NK-92 treated with Interleukin-12 subunit alpha and Interleukin-12 subunit beta, amount 100 ng/mL, for 24 hours (cell line): ENCODE measurements at places on chromosomes 5 and 9.

DNA sequence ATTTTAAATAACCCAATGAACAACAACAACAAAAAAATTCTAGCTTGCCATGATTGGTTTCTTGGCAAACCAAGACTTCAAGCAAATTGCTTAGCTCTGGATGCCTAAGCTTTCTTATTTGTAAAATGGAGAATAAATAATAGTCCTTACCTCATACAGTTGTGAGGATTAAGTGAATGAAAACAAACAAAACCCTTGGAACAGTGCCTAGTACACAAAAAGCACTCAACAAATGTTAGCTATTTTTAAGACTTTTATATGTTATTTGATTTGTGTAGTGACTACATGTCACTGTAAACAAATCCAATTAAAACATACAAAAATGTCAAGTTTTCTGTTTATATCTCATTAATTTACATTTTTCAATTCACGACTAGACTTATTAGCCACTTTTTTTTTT, 13.5 kb upstream of the HOMER1 start:
- no peak for DNase-seq

- DNase-seq, result no peak
Measured at GRCh38 chr5:164235300-164235891, 730.0 kb downstream of the MAT2B start.

- no peak for DNase-seq
Measured at GRCh38 chr9:70043689-70044489, at the start of gene MAMDC2. Gene MAMDC2 (plus strand): TSS chr9:70043848. CDS start chr9:70044198, 350 bp downstream.

DNA sequence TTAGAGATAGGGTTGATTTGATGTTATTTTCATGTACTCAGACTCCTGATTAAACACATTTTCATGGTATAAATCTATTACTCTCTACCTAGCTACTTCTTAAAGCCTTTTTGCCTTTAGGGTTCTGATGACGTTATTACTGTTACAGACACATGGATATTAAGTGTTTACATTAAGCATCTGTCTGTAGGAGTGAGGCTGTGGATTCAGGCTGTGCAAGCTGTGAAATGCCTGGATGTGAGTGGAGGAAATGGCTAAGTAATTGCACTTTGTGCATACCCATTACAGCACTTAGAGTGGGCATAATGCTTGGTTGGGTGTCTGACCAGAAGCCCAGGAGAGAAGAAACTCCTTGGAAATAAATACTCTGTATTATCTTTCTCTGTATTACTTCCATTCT, 186.8 kb downstream of the SNX18 start:
- no peak for DNase-seq

DNA sequence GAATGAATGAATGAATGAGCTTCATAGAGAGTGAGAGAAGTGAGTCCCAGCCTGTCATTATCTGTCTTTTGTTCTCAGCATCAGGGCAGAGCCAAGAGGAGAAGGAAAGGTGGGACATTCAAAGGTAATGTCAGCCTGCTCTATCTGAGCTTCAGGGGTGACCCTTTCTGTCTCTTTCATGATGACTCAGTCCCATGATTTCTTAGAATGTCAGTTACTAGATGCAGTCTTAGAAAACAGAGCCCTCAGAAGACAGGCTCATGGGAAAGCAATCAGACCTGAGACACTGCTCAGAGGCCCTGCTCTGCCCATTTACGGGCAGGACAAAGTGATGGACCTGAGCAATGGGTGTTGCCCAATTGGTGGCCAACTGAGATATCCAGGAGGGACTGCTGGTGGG, 1.1 kb downstream of the SPATA31D1 start:
- no peak for DNase-seq

DNA sequence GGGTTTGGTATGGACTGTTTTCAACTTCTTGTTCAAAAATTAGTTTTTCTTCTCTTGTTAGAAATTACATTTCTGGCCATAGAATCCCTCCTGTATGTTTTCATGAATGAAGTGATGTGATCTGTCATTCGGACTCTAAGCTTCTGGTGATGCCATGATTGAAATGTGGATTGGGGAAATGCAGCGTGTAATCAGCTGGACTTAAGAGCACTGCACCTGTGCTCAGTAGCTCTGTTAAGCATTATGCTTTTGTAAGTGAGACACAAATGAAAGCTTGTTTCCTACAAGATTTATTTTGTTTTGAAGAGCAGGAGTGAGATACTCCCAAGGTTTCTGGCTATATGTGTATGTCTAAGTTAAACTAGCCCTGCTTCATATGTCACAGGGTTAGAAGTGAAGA, 24.0 kb upstream of the FAM120AOS start:
- no peak for DNase-seq

GRCh38 chr5:95799191-95799835, 23.2 kb downstream of the GLRX start:
- no peak for DNase-seq

DNA sequence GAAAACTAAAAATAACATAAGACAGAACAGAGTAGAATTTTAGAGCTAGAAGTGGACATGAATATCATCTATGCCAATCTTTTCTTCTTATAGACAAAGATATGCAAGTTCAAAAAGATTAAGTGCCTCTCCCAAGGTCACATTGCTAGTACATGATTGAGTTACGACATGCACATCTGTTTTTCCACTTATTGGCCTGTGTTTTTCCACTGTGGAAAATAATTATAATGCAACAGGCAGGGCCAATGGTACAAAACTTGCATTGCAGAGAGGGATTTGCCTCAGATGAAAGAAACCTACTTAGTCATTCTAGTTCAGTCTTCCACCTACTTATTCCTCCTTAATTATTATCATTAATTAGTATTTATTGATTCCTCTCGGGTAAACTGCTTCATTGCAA, 407.8 kb upstream of the SGCD start:
- DNase-seq, result no peak

GRCh38 chr5:170886210-170886894, 24.5 kb downstream of the RANBP17 start:
- DNase-seq, result no peak

- no peak for DNase-seq
Measured at GRCh38 chr5:113166852-113167366, 190.3 kb downstream of the DCP2 start.

DNA sequence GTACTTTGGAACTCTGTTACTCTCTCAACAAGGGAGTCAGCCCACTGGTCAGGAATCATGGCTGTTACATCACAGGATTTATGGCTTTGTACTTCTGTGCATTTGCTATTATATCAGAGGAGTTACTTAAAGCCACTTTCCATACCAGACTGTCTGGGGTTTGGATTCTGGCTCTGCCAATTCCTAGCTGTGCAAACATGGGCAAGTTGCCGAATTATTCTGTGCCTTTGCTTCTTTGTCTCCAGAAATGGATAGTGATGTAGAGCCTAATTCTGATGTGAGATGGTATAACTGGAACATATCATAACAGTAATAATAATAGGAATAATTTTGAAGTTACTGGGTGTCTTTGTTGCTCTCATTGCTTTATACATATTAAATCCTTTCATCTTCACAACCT, 1047.3 kb upstream of the SEMA6A start:
- DNase-seq, result no peak

DNA sequence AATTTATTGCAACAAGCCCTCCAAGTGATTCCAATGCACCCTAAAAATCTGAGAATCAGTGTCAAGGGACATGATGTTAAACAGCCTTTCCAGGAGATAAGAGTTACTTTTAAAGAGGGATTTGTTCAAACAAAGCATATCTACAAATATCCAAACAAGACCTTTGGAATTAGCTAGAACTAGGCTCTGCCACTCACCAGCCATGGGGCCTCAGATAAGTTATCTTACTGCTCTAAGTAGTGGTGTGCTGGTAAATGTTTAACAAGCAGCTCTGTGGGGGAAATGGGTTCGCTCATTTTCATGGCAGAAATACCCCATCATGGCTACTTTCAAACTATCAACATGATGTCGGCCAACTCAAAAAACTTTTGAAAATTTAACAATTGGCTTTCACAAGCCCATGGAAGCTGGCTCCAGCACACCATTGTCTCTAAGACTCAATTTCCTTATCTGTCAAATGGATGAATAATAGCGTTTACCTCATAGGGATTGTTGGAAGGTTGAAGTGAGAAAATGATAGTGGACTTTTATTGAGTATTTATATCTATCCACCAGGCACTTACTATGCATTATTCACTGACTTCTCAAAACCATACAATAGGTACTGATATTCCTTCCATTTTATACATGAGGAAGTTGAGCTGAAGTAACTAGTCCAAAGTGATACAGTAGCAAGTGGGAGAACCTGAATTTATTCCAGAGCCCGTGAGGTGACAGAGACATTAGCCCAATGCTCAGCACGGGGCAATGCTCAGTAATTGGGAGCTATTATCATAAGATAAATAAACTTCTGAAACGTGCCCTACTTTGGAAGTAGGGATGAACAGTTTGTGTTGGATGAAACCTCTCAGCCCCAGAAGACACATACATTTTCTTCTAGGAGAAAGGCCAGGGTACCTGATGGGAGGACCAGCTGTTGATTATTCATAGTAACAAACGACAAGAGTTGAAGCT, 43.2 kb downstream of the SH3RF2 start:
- DNase-seq, result no peak

DNA sequence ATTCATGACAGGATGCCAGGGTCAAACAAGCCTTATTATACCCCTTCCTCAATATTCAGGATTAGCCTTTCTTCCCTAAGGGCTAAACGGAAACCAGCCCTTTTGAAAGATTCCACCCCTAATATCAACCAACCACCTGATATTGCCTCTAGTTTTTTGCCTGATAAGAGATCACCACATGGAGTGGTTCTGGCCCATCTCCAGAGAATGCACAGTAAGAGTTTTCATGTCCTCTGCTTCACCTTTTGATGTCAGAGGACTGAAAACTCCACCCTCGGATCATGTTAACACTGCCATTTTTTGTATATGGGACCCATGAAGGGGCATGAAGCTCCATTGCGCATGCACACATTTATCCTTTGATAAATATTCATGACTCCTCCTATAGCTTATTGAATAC, 5.8 kb upstream of the LNPEP start:
- no peak for DNase-seq

- DNase-seq, result no peak
Measured at GRCh38 chr9:124078641-124079040, 67.1 kb downstream of the LHX2 start.

DNA sequence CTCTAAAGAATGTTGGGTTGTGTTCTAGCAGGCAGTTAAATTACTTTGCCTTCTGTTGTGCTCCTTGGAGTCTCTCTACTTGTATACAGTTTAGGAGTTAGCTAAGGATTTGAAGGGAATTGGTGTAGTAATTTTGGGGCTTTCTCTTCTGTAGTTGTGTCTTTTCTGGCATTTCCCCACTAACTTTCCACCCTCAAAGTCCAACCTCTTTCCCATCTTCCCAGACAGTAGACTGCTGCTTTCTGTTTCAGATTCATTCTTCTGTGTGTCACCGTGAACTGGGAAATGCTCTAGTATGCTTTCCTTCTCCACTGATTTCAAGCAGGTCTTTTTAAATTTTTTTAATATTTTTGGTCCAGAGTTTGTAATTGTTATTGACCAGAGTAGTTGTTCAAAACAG, 4.5 kb upstream of the ANGPTL2 start:
- DNase-seq, result no peak

- DNase-seq, result no peak
Measured at GRCh38 chr5:400282-401145, 42.5 kb upstream of the EXOC3 start.

DNA sequence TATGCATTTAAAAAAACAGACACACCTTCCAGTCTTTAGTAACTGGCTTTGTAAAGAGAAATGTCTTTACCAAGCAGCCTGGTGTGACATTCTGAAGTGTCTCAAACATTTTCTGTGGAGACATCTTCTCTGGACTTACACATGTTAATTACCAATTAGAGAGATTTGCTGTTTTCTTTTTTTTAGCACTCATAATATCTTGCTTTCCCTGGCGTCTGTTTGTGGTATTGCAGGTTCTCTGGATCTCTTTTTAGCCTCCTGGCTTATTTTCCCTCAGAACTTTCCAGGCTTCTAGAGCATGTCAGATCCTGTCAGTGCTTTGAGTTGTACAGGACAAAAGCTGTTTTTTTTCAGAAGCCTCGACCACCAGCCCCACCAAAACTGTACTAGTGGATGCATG, 92.5 kb downstream of the MSX2 start:
- no peak for DNase-seq

- no peak for DNase-seq
Measured at GRCh38 chr5:31059889-31060288, 133.6 kb upstream of the CDH6 start.

GRCh38 chr9:112252194-112252593, 77.1 kb upstream of the SUSD1 start:
- no peak for DNase-seq

GRCh38 chr9:83920469-83920926, 734 bp downstream of the KIF27 start:
- DNase-seq, result no peak

DNA sequence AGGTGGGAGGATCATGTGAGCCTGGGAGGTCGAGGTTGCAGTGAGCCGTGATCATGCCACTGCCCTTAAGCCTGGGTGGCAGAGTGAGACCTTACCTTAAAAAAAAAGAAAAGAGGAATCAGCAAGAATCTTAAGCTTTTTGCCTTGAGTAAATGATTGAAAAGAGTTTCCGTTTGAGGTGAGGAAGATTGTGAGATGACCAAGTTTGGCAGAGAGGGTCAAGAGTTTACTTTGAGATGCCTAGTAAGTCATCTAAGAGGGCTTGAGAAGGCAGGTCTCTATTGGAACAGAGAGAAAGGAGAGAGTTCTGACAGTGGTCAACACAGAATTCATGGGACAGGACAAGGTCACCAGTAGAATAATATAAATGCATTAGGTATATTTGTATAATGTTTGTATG, 572.1 kb downstream of the TLE4 start:
- no peak for DNase-seq

DNA sequence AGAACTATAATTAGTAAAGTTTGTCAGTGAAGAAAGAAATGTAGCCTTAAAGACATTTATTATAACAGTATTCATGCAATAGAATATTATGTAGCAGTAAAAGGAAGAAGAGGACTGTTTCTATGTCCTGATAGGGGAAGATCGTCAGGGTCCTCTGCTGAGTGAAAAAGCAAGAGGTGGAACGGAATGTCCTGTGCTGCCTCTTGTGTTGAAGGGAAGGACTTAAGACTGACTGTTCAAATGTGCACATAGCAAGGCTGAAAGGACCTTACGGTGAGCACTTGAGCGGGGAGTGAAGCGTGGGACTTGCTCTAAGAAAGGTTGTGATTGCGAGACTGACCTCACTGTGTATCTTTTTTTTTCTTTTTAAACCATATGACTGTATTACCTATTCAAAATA, 63.2 kb downstream of the SNX24 start:
- DNase-seq, result no peak

GRCh38 chr5:167250996-167251395, 1040.4 kb upstream of the WWC1 start:
- DNase-seq, result no peak

DNA sequence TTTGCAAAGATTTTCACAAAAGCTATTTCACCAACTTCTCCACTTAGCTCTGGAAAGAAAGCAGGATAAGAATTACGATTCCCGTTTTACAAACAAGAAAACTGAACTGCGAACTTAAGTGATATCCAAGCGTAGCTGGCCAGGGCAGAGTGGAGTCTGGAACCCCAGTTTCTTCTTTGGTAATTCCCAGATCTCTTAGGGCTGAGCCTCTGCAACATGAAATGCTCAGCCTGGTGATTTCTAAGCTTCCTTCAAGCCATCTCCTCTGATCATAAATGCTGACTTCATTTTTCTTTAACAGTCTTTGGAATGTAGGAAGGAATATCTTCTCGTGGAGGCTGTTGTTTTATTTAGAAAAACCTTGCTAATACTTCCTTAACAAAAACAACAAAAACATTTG, 620.0 kb downstream of the CCDC171 start:
- DNase-seq, result no peak

- no peak for DNase-seq
Measured at GRCh38 chr5:11062397-11062796, 301.4 kb upstream of the DAP start.
